ENCODE measurements at places on chromosomes 5 and 9. TPM values are rescaled to one million over a fixed set of nuclear protein-coding genes. Genes with fewer than 3 reads are reported as not detected.
A peak's percentile ranks its signal among the peaks of the same experiment; 100 is the strongest.

The DMAC1 gene
- total RNA-seq = 49.6 TPM

The TOR1A gene
- 57.8 TPM for total RNA-seq

The TAL2 gene
- not detected for total RNA-seq

The SCGB3A2 gene
- total RNA-seq = not detected

The TLX3 gene
- not detected for total RNA-seq

The DIRAS2 gene
- not detected for total RNA-seq

The IFNA13 gene
- not detected for total RNA-seq

The SIT1 gene
- not detected for total RNA-seq

The RICTOR gene
- 38.0 TPM for total RNA-seq

The PRRX2 gene
- total RNA-seq = 0.32 TPM

The CKMT2 gene
- not detected for total RNA-seq

DNA sequence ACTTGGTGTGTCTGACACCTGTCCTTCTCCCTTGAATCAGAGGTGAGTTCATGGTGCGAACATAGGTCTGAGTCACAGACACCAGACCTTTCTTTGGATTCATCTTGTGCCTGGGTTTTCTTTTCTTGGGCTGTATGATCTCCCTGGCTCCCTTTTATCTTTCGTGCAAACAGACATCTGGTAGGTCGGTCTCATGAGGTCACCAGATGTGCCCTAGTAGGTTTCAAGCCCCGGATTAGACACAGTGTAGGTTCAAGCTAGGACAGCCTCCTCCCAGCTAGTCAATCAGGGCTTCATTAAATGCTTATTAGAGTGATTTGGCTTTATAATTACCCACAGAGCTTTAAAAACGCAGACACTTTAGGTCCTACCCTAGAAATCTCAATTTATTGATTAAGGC, 106.0 kb upstream of the MYO10 start:
- H3K27me3 ChIP-seq = no peaks in the 10 kb centered on the region
- no peak overlapping the region for H3K27ac ChIP-seq
- H3K4me3 ChIP-seq = no peak overlapping the region
- H3K36me3 ChIP-seq = no peaks in the 10 kb centered on the region
- peaks cover 16% of the 10 kb centered on the region for H3K4me1 ChIP-seq
- no peak for DNase-seq

- DNase-seq = no peak
- peaks cover 11% of the 10 kb centered on the region for H3K4me1 ChIP-seq
- H3K27me3 ChIP-seq = no peaks in the 10 kb centered on the region
- H3K27ac ChIP-seq = no peak overlapping the region
- H3K4me3 ChIP-seq = no peak overlapping the region
Measured at GRCh38 chr5:100772548-100772947, 130.5 kb downstream of the ST8SIA4 start.

DNA sequence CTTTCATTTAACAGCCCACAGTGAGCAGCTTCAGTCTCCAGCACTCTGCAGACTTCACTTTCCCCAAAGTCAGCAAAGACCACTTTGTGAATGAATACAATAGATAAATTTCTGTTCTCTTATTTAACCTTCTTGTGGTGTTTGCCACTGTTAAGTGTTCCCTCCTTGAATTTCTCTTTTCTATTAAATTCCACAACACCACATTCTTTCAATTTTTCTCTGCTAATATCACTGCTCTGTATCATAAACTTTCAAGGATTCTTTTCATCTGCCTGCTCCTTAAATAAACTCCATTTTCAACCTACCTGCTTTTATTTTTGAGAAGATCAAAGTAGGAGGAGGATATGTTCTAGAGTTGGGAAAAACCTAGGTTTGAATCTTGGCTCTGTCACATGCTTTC, 739.5 kb upstream of the GRAMD2B start:
- no peak overlapping the region for H3K4me3 ChIP-seq
- no peak for DNase-seq
- no peaks in the 10 kb centered on the region for H3K4me1 ChIP-seq
- no peaks in the 10 kb centered on the region for H3K36me3 ChIP-seq

DNA sequence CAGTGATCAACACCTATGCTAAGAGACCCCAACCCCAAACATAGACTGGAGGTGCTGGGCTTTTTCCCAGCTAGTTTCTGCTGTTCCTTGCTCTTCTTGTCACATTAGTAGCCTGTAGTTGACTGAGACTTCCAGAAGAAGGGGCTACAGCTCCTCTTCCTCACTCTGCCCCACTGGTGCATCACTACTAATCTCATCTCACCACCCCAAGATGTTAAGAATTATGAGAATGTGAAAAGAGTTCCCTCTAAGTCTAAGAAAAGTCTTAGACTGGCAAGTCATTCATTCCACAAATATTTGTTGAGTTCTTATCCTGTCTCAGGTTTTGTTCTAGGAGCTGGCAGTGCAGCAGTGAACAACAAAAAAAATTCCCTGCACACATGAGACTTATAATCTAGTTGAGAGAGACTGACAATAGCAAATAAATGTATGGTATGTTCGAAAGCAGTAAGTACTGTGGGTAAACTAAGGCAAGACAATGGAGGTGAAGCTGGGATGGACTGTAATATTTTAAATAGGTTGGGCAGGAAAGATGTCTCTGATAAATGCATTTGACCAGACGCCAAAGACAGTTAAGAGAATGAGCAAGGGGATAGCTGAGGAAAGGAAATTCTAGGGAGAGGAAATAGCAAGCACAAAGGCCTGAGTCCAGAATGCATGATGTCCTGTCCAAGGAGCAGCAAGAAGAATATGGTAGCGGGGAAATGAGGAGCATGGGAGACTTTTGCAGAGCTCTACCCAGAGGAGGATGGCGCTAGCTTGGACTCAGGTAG, 92.3 kb downstream of the PTCD2 start:
- DNase-seq = no peak
- no peaks in the 10 kb centered on the region for H3K4me1 ChIP-seq
- H3K27ac ChIP-seq = no peak overlapping the region
- no peaks in the 10 kb centered on the region for H3K27me3 ChIP-seq

DNA sequence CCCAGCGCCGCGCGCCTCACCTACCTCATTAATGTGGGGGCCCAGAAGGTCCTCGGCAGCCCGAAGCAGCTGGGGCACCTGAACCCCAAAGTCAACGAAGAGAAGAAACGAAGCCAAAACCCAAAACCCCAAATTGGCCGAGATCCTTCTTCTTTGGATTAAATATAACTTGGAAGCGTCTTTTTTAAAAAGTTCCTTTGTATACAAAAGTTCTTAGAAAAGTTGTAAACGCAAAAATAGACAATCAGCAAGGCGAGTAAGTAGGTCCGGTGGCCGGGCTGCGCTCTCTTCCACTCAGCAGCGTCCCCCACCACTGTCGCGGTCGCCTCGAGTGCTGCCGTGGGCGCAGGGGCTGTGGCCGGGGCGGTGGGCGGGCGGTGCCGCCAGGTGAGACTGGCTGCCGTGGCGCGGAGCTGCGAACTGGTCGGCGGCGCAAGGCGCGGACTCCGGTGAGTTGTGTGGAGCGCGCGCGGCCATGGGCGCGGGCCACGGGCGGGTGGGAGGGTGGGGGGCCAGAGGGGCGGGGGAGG, 360 bp downstream of the KLF4 start:
- peaks cover 19% of the 10 kb centered on the region for H3K4me1 ChIP-seq
- H3K27me3 ChIP-seq = peaks cover 22% of the 10 kb centered on the region
- H3K4me3 ChIP-seq = peak overlapping the region; percentile 47
- no peaks in the 10 kb centered on the region for H3K36me3 ChIP-seq
- DNase-seq = peak; percentile 34

GRCh38 chr9:18485714-18486113, 11.8 kb downstream of the ADAMTSL1 start:
- DNase-seq = no peak
- no peaks in the 10 kb centered on the region for H3K27me3 ChIP-seq
- no peaks in the 10 kb centered on the region for H3K36me3 ChIP-seq
- H3K27ac ChIP-seq = no peak overlapping the region
- peaks cover 32% of the 10 kb centered on the region for H3K4me1 ChIP-seq

DNA sequence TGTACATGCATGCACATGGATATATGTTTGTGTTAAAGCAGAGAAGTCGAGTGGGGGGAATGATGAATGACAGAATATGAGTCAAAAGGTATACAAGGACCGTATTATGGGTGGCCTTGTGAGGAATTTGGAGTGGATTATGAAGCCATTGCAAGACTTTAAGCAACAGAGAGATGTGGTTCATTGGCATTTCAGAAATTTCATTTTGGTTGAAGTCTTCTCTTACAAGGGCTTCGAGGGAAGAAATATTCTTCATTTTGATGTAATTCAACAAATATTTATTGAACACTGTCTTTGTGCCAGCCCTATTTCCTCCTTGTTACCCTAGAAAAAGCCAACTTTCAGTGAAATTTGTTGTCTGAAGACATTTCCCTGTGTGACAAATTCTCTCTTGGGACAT, 83.9 kb upstream of the SLCO6A1 start:
- no peak for DNase-seq
- no peak overlapping the region for H3K4me3 ChIP-seq
- H3K4me1 ChIP-seq = no peaks in the 10 kb centered on the region
- H3K27me3 ChIP-seq = peaks cover 6% of the 10 kb centered on the region
- H3K36me3 ChIP-seq = no peaks in the 10 kb centered on the region

DNA sequence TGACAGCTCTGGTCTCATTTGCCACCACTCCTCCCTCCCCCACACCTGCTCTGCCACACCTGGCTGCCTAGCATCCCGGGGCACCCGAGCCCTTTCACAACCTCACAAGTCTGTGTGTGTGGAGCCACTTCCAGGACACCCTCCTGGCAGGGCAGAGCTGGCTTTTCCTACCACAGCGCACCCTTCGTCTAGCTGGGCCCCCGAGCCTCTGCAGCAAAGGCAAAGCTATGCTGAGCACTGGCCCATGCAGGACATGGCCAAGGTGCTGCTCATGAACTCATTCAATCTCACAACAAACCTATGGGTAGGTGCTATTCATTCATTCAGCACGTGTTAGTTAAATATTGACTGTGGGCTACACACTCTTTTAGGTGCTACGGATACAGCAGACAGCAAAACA, 43.4 kb downstream of the DUSP1 start:
- no peaks in the 10 kb centered on the region for H3K36me3 ChIP-seq
- no peak overlapping the region for H3K4me3 ChIP-seq
- H3K27me3 ChIP-seq = no peaks in the 10 kb centered on the region
- DNase-seq = no peak
- no peak overlapping the region for H3K27ac ChIP-seq

DNA sequence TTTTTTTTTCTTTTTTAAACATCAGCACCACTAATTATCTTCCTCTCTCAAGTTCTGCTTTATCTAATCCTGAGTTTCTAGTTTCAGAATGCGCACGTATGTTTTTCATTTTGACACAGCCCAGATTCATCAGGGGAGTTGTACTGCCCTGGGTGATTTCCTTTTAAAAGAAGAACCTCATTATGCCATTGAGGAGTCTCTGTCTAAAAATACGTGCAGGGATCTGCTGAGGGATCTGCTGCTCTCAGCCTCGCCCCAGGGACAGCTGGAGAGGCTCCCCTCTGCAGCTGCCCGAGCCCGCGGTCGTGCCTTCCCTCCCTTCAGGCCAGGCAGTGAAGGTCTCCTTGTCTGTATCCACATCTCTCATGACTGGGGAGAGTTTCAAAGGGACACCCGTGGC, 273.1 kb downstream of the ARHGEF28 start:
- H3K27me3 ChIP-seq = no peaks in the 10 kb centered on the region
- DNase-seq = no peak
- H3K27ac ChIP-seq = no peak overlapping the region
- no peak overlapping the region for H3K4me3 ChIP-seq
- no peaks in the 10 kb centered on the region for H3K4me1 ChIP-seq
- H3K36me3 ChIP-seq = peaks cover 14% of the 10 kb centered on the region

DNA sequence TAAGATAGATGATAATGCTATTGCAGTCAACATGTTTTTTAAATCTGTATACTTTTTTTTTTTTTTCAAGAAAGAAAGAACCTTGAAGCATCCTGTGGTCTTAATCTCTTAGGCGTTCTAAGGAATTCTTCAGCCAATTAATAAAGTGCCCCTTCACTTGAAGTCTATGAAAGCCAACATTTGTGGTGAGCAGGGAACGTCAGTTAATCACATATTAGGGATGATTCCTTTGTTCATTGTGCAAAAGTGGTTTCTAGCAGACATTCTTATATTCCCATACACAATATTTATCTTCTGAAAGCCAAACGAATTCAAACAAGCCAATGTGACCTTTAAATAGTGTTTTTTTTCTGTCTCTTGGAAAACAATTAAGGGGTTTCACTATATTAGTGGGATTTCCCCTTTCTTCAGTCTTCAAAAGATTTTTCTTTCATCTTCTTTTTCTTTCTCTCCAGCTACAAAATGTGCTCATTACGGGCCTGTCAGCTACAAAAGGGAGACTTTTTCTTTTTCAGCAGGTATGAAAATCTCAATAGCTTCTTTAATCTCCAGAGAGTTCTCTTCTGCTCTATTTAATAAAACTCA, 40.1 kb downstream of the TMEM167A start:
- H3K4me3 ChIP-seq = no peak overlapping the region
- no peak for DNase-seq
- H3K27me3 ChIP-seq = no peaks in the 10 kb centered on the region
- no peak overlapping the region for H3K27ac ChIP-seq
- H3K36me3 ChIP-seq = no peaks in the 10 kb centered on the region

DNA sequence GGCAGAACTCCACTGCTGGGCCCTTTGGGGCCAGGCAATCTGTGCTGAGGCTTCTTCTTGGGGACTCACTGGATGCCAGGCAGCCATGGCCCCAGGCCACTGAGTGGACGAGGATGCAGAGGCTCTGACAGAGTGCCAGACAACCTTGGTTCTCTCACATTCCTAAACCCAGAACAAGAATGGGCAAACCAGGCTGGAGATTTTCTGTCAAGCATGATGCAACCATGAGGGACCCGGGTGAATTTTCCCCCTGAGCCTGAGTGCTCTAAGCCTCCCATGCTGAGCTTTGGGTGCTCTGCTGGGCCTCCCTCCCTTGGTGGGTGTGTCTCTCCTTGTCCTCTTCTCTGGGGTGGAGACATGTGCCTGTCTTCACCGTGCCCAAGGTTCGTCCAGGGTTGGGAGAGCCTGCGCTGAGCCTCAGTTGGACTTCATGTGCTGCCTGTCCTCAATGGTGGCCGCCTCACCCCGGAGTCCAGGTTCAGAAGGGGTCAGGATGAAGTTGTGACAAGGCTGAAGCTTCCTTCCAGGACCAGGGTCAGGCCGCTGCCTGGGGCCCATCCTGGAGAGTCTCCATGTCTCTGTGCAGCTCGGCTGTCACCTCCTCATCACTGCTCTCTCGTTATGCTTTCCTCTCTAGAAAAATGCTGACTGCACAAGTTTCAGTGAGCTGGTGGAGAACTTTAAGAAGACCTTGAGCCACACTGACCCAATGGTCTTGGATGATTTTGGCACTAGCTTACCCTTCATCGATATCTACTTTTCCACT, 24.1 kb downstream of the PITX1 start:
- H3K27me3 ChIP-seq = no peaks in the 10 kb centered on the region
- H3K4me1 ChIP-seq = no peaks in the 10 kb centered on the region
- no peak for DNase-seq
- H3K27ac ChIP-seq = no peak overlapping the region

Measured in endothelial cell of umbilical vein (primary cell).